ENCODE measurements at places on chromosomes 1 and 21.

DNA sequence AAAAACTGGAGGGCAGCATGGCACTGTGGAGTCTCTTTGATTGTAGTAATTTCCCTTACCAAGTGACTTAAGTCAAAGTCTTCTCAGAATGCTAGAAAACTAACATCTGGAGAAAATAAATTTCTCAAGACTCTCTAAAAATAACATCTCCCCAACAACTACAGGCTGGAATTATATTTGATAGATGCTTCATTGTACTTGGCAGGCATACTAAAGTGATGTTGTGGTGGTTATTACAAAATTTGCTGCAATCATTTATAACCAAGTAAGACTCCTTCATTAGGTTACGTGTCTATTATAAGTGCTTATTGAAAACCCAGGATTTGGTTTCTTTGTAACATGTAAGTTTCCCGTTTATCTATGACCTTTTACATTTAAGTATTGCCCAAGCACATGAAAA lies 132.9 kb upstream of the NRIP1 start:
- no peak for DNase-seq

GRCh38 chr21:46205166-46205565 lies 20.9 kb upstream of the SPATC1L start:
- no peak for DNase-seq

DNA sequence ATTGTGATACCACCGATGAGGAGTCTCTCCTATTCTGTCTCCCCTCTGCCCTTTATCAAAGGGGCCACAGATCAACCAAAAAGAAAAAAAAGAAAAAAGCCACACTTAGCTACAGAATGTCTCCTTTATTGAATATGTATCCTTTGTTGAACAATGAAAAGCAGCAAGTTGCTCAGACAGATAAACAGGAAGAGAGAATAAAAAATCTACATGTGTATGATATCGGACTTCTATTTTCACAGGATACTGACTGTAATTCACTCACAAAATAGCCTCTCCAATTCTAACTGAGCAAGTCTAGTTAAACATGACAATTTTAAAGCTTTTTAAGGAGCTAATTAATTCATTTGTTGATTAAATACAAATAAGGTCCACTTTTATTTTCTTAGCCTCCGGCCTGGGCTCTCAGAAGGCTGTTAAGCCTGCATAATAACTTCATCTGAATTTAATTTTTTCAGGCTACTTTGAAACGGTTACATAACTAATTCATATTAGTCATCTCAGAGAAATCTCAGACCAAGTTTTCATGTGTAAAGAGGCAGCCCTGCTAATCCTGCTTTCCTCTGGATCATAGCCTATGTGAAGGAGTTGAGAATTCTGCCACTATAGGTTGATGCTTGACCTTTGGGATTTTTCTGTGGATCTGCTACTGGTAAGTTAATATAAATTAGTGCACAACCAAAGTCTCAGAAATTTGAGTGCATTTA lies 304.1 kb upstream of the NR5A2 start:
- DNase-seq = no peak

- DNase-seq = no peak
These were observed 27.6 kb downstream of the GPR88 start for GRCh38 chr1:100565533-100565932.

- DNase-seq = no peak
These were observed 30.5 kb upstream of the ATF3 start for GRCh38 chr1:212578041-212578440.

- DNase-seq = no peak
These were observed 69.4 kb upstream of the VAV3 start for GRCh38 chr1:108034396-108034795.

DNA sequence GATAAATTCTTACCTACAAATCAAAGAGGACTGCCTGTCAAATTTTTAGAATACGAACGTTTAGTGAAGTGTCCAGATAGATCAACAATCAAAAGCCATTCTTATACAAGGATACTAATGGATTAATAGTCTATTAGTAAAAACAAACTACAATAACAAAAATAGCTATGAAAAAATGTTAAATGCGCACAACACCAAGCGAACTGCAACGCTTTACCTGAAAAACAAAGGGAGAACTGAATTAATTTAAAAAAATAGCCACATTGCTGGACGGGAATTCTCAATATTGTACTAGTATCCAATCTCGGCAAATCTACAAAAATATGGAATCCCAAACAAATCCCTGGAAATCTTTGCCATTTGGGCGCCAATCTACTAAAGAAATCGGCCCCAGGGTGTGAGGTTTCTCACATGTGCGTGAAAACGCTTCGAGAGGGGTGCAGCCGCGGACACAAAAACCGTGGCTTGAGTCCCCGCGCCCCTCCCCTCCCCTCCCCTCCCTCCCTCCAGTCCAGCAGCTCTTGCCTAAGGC lies 55.6 kb downstream of the TRAF5 start:
- no peak for DNase-seq

DNA sequence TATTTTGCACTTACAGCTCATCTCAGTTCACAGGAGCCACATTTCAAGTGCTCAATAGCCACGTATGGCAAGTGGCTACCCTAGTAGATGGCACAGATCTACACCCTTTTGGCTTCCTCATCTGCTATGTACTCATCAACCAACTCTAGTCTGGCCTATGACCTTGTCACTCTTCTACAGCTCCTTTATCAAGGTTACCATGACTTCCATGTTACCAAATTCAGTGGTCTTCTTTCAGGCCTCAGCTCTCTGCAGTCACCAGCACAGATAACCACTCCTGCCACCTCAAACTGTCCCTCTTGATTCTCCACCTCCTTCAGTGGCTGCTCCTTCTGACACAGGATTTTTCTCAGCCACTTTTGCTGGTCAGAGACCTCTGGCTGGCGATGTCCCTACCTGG lies 11.7 kb upstream of the USP48 start:
- no peak for DNase-seq

DNA sequence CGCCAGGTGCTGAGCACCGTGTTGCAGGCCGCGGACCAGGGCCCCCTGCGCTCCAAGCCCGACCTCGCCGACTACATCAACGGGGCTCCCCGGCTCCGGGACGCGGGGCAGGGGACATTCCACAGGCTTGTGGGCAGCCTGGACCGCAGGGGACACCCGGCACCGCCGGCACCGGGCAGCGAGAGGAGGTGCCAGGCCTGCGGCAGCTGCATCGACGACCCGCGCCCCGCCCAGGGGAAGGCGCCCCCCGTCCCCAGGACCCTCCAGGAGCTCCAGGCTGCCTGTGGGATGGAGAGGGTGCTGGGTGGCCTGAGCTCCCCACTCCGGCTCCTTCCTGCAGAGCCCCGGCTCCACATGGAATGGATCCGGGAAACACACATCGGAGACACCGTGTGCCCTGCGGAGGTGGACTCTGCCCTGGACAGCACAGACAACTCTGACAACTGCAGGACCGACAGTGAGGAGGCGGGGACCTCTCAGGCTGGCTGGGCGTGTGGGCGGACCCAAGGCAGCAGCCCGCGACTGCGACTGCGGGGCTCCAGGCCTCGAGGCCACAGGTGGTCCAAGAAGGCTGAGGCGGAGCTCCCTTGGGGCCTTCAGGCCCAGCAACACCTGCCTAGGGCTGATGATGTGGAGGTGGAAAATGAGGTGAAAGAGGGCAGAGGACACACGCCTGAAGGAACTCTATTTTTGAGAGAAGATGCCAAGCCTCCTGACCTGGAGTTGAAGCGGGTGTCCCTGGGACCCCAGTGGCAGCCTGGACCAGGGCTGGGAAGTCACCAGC lies 22.8 kb downstream of the KIAA1614 start:
- no peak for DNase-seq

- no peak for DNase-seq
These were observed 1.2 kb upstream of the H6PD start for GRCh38 chr1:9233241-9233941.

All from AG04449 (cell line).